ENCODE measurements at places on chromosomes 16 and 17.

GRCh38 chr17:50686494-50687199 lies 21.1 kb downstream of the ANKRD40 start:
- peak; percentile 77 for DNase-seq

DNA sequence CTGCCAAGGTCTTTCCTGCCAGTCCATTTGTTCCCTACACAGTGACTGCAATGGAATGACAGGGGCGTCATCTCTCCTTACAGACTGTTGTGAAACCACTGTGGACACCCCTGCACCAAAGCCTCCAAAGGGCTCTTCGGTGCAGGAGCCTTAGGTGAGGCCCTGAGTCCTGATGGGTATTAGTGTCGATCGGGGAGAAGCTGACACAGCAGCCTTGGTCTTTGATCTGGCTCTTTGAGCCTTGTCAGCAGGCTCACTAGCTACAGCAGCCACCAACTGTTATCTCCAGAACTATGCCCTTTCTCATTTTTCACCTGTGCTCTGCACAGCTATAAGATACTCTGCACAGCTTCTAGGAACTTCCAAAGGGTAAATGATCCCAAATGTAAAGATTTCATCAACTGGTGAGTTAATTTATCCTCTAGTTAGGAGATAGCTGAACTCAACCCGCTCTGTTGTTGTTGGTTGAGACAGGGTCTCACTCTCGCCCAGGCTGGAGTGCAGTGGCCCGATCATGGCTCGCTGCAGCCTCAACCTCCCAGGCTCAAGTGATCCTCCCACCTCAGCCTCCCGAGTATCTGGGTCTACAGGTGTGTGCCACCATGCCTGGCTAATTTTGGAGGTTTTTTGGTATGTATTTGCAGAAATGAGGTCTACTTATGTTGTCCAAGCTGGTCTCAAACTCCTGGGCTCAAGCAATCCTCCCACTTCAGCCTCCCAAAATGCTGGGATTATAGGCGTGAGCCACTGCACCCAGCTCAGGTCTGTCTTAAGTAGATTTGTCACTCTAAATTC lies 19.7 kb downstream of the G6PC1 start:
- DNase-seq, result no peak

GRCh38 chr17:75138519-75138918 lies 7.0 kb upstream of the NT5C start:
- DNase-seq, result no peak

DNA sequence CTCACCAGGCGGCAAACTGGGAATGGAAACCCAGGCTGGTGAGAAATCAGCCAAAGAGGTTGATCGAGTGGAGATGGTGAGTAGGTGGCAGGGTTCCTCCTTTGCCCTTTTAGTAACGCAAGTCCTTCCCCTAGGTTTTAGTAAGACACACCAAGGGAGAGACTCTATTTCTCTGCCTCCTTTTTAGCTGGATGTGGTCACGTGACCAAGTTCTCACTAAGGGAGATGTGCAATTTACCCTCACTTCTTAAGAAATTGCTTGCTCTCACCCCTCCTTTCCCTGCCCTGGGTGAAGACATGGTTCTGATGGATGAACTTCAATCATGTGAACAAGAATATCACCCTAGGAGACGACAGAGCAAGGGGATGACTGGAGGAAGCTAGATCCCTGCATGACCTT lies 99.8 kb upstream of the FOXF1 start:
- DNase-seq, result no peak

DNA sequence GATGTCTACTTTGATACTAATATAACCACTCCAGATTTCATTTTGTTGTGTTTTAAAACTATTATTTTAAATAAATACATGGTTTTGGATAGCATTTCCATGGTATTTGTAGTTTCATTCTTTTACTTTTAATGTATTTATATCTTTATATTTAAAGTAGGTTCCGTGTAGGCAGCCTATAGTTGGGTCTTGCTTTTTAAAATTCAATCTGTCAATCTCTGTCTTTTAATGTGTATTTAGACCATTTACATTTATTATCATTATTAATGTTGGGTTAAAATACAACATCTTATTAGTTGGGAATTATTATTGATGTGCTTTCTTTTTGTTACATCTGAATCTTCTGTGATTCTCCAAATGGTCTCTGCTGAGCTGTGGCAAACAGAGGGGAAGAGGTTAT lies 412.1 kb downstream of the NPIPA7 start:
- no peak for DNase-seq

- no peak for DNase-seq
Observed at GRCh38 chr16:87979352-87979751, 28.1 kb downstream of the BANP start.

GRCh38 chr17:66255112-66255511 lies 25.9 kb upstream of the APOH start:
- peak; percentile 68 for DNase-seq

- no peak for DNase-seq
Observed at GRCh38 chr17:41511116-41511515, 5.7 kb upstream of the KRT13 start.

- no peak for DNase-seq
Observed at GRCh38 chr16:76900285-76901263, 290.4 kb upstream of the MON1B start.

- no peak for DNase-seq
Observed at GRCh38 chr16:83441517-83441916, 366.3 kb upstream of the HSBP1 start.

DNA sequence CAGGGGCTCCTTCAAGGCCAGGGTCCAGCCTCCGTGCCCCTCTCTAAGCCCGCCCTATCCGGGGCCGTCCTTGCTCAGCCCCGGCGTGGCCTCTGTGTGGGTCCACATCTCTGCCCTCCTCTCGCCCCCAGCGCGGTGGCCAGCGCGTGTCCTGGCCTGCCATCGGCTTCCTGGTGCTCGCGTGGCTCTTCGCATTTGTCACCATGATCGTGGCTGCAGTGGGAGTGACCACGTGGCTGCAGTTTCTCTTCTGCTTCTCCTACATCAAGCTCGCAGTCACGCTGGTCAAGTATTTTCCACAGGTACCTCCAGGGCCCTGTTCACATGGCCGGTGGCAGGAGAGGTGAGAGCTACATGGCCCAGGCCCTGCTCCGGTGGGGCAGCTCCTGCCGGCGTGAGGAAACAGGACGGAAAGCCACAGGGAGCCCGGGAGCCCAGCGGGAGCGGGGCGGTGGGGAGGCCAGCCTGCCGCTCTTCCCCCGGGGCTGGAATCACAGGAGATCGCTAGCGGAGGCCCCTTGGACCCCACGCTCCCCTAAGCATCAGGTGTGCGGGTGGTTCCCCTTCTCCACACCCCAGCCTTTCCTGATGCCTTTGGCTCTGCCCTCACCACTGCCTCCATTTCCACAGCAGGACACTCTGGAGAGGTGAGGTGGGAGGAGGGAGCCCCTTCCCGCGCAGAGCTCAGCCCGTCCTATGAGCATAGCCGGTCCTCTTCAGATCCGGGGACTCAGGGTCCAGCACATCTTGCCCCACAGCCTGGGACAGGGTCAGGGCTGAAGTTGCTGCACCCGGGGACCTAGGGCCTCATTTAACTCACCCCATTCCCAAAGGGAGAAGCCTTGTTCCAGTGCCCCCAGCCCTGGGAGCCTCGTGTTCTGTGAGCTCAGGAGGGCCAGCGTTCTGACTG lies 10.2 kb downstream of the TAX1BP3 start:
- DNase-seq, result no peak

DNA sequence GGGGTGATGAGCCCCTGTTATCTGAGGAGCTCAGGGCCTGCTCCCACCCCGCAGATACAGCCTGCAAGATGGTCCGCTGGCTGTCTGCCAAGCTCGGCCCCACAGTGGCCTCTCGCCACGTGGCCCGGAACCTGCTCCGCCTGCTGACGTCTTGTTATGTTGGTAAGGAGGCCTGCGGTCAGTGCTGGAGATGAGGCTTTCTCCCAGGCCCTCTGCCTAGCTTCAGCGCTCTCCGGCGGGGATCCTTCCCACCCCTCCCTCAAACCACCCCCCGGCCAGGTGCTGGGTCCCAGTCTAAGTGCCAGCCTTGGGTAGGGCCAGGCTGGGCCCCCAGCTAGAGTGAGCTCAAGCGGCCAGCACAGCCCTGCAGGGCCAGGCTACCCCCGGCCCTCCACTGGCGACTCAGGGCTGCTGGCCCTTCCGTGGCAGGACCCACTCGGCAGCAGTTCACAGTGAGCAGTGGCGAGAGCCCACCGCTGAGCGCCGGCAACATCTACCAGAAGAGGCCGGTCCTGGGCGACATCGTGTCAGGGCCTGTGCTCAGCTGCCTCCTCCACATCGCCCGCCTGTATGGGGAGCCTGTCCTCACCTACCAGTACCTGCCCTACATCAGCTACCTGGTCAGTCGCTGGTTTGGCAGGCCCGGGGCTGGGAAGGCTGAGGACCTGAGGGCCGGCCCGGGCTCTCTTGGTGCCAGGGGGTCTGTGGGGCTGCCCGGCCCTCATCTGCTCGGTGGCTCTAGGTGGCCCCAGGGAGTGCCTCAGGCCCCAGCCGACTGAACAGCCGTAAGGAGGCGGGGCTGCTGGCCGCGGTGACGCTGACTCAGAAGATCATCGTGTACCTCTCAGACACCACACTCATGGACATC lies 6.1 kb downstream of the WDR81 start:
- DNase-seq, result peak; percentile 82

GRCh38 chr16:1048442-1049112 lies 24.0 kb upstream of the SSTR5 start:
- no peak for DNase-seq

GRCh38 chr16:3637371-3637923 lies 17.0 kb upstream of the DNASE1 start:
- DNase-seq, result no peak

DNA sequence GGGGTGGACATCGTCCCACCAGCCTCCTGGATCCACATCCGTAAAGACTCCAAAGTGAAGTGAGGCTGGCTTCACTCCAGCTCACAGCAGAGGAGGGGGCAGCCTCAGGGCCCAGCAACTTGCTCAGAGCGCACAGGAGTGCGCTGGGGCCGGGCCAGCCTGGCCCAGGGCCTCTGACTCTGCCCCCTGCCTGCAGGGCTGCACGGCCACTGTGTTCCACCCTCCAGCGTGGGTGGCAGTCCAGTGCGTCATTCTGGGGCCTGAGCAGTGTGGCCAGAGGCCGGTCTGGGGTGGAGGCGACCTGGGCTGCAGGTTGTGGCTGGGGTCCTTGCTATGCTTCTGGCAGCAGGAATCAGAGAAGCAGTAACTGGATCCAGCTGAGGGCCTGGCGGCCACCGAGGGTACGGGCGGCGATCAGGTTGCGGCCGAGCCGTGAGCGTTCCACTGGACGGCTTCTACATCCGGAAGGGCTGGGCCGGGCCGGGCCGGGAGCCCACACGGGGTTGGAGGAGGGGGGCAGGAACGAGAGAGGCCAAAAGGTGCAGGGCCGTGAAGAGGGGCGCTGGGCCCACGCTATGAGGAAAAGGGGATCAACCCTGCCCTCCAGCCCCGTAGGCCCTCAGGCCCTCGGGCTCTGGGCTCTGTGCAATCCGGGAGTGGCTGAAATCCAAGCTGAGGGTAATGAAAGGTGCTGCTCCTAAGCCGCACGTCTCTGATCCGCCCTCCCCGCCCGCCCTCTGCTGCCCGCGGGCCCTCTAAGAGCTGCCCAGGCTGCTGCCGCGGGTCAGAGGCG lies at the start of gene FSCN2:
Gene FSCN2, plus strand, starts transcription at position 787 of the 793 bp plus-strand sequence. CDS start 155 bp downstream, outside the sequence.
- DNase-seq, result no peak

GRCh38 chr16:71473891-71474290 lies 11.8 kb upstream of the ZNF23 start:
- DNase-seq, result peak; percentile 10

- DNase-seq, result peak; percentile 49
Observed at GRCh38 chr16:85227946-85228862, 115.9 kb upstream of the CIBAR2 start.

GRCh38 chr16:49876716-49877129 lies 20.8 kb upstream of the ZNF423 start:
- DNase-seq, result no peak

GRCh38 chr17:48357779-48358602 lies 72.0 kb downstream of the SKAP1 start:
- no peak for DNase-seq

GRCh38 chr16:983044-984030 lies 1.8 kb downstream of the SOX8 start:
- DNase-seq, result no peak

DNA sequence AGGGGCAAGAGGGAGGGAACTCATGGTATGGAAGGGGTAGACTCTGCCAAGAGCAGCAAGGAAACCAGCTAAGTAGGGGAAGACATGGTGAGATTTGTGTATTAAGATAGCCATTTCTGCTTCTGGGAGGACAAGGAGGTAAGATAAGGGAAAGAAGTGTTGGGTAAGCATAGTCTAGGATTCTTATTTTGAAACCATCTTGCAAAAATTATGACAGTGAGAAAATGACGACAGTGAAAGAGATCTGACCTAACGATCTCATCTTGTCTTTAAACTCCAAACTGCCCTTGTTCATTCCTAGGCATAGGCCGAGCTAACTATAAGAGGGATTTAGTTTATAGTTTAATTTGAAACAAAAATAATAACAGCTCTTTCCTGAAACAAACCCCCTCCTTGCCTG lies 5.6 kb upstream of the RBL2 start:
- no peak for DNase-seq

DNA sequence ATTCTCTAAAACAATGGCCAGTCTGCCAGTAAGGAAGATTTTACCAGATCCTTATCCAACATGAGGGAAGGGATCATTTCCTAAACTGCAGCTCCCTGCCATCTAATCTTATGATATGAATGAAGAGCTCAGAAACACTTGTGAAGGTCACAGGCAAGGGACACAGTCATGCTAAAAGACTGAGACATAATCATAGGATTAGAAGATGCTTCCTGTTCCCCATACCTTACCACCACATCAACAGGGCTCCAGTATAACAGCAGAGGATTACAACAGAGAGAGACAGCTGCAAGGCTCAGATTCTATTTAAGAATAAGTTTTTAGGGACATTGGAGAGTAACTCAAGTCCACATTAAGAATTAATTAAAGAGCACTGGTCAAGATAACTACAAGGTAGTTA lies 93.3 kb downstream of the BRIP1 start:
- DNase-seq, result peak; percentile 36

DNA sequence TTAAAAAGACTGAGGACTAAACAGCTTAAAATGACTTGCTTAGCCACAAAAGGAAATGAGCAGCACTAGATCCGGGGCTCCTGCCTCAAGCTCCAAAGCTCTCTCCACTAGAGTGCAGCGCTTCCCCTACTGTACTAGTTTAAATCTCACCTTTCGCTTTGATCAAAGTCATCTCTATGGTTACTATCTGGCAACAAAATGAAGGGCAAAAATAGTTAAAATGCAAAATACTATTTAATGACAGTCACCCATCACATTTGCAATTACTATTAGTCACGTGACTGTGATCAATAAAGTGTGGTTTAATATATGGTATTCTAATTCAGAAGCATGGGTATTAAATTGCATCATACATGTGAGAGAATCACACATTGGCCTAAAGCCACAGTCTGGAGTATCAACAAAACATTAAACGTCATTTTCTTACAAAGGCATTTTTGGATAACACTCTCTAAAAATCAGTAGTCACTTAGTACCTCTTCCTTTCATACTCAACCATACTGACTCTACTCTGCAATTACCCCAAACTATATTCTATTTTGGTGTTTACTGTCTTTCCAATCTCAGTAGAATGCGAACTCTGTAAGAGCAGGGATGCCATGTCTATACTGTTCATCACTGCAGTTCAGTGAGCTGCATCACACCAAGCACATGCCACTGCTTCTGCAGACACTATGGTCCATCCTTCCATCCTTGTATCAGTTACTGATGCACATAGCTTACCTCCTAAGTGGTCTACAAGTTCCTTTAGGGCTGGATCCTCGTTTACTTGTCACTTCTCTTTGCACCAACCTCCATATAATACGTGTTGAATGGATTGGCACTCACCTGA lies 6.2 kb downstream of the PSMD12 start:
- DNase-seq, result no peak

Measured in HFFc6 (cell line).